GM12878 (cell line): ENCODE measurements at places on chromosomes 7 and 10. TPM values are rescaled to one million over a fixed set of nuclear protein-coding genes. Genes with fewer than 3 reads are reported as not detected.

RPEL1 gene
- total RNA-seq: not detected in 2 replicates

DNA sequence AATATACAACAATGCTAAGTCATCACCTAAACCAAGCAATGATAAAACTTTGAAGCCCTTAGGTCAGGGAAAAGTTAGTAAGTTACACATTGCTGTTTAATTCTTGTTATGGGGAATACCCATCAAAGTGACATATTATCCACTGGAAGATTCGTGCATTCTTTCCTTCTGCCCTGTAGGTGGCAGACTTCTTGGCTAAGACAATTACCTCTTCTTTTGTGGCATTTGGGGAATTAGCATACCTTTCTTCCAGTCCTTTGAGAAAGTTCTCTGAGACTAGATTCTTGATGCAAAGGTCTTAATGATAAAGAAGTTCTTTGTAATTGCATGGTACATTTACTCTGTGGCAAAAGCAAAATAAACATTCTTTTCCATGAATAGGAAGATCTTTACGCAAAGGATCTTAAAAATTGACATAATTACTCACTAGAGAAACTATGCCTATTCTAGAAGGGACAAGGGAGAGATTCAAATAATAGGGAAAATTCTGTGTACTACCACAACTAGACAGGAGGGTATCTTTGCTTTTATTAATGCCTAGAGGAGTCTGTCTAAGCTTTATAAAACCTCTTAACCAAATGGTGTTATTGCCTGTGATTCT is 395.9 kb downstream of the GRM8 start:
- DNase-seq: no peak

DNA sequence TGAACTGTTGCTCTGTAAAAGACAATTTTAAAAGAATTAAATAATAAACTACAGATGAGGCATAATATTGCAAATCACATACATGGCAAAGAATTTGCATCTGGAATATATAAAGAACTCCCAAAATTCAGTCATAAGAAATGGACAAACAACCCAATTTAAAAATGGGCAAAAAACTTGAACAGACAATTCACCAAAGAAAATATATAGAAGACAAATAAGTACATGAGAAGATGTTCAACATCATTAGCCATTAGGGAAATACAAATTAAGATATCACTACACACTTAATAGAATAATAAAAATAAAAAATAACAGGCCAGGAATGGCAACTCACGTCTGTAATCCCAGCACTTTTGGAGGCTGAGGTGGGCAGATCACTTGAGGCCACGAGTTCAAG is 22.0 kb upstream of the TNPO3 start:
- no peak for DNase-seq

MMP21 gene
- not detected in 2 replicates for total RNA-seq

CYP3A4 gene
- total RNA-seq: 0.11 and 0.21 TPM in 2 replicates

DTX2 gene
- 21.9 and 31.0 TPM in 2 replicates for total RNA-seq
